ENCODE measurements at places on chromosomes 3 and 15. TPM values are rescaled to one million over a fixed set of nuclear protein-coding genes. Genes with fewer than 3 reads are reported as not detected.

DNA sequence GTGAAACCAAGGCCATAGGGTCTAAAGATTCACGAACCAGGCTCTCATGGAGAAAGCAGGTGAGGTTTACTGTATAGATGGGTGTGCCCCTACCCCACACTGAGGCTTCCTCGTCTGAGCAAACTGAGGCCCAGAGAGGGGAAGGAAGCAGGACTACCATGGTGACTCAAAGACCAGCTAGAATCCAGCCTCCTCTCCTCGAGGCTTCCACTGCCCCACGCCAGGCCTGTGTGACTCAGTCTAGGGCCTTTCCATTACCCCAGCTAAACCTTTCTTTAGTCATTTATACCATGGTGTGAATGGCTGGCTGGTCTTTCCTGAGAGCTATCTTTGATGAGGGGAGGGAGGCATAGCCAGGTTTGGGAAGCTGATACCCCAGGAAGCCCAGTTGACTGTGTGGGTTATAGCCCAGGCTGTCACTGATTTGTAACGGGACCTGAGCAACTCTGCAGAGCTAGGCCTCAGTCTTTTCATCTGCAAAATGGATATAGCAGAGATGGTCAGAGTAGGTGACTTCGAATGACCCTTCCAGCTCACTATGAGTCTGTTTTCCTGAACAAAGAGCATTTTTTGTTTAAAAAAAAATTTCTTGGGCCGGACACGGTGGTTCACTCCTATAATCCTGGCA lies 3.0 kb upstream of the RHO start:
- H3K27ac ChIP-seq, result peak overlapping the region; percentile 31
- H3K36me3 ChIP-seq, result no peaks in the 10 kb centered on the region
- H3K27me3 ChIP-seq, result no peaks in the 10 kb centered on the region
- H3K4me3 ChIP-seq, result no peak overlapping the region
- H3K4me1 ChIP-seq, result 0 out of 2 replicates have a peak, but pooled peaks cover 7% of the 10 kb centered on the region
- DNase-seq, result peak; percentile 90

- 0 out of 2 replicates have a peak, but pooled peaks cover 5% of the 10 kb centered on the region for H3K4me1 ChIP-seq
- H3K27ac ChIP-seq, result no peak overlapping the region
- peak; percentile 76 for DNase-seq
- no peak overlapping the region for H3K4me3 ChIP-seq
Measured at GRCh38 chr3:125585595-125586223, 9.6 kb downstream of the OSBPL11 start.

GRCh38 chr3:128503751-128504532 lies 10.9 kb upstream of the GATA2 start:
- no peak overlapping the region for H3K27ac ChIP-seq
- no peaks in the 10 kb centered on the region for H3K27me3 ChIP-seq
- H3K36me3 ChIP-seq, result no peaks in the 10 kb centered on the region
- DNase-seq, result no peak

GRCh38 chr3:53269888-53270880 lies 14.4 kb upstream of the TKT start:
- peak; percentile 98 for DNase-seq
- H3K4me3 ChIP-seq, result 0 out of 2 replicates have a peak overlapping the region, but pooled peaks have one; percentile 17
- H3K4me1 ChIP-seq, result peaks cover 15% of the 10 kb centered on the region
- peak overlapping the region; percentile 99 for H3K27ac ChIP-seq
- no peaks in the 10 kb centered on the region for H3K36me3 ChIP-seq

DNA sequence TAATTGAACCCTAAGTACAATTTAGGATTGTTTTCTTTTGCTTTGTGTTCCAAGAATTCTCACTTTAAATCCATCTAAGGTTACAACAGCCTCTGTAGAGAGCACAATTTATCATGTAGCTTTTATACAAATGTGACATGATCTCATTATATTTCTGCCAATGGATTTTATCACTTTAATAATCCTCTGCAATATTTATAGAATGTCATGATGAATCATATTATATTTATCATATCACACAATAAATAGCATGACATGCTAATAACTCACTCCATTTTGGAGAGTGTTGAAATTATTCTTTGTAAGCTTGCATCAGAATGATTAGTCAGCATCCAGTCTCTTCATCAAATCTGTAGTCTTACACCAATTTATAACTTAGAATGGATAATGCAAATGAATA lies 280.6 kb upstream of the ZNF717 start:
- peaks cover 28% of the 10 kb centered on the region for H3K4me1 ChIP-seq
- no peaks in the 10 kb centered on the region for H3K27me3 ChIP-seq
- no peak overlapping the region for H3K27ac ChIP-seq
- H3K36me3 ChIP-seq, result no peaks in the 10 kb centered on the region
- peak; percentile 41 for DNase-seq

DNA sequence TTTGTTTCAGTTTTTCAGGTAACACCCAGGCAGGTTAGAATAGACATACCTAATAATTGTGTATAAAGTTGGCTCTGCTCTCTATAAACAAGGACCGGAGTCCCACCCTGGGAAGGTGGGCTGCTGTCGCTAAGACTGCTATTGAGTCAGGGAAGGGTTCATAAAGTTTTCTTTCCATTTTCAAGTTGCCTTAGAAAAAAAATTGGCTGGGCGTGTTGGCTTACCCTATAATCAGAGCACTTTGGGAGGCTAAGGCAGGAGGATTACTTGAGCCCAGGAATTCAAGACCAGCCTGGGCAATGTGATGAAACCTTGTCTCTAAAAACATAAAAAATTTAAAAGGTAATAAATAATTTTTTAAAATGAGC lies 11.3 kb upstream of the PIAS1 start:
- DNase-seq, result no peak
- no peak overlapping the region for H3K27ac ChIP-seq
- H3K27me3 ChIP-seq, result peaks cover 24% of the 10 kb centered on the region
- no peak overlapping the region for H3K4me3 ChIP-seq
- H3K36me3 ChIP-seq, result no peaks in the 10 kb centered on the region

GRCh38 chr15:42681119-42681518 lies 55.8 kb downstream of the CDAN1 start:
- no peak overlapping the region for H3K27ac ChIP-seq
- no peaks in the 10 kb centered on the region for H3K27me3 ChIP-seq
- no peaks in the 10 kb centered on the region for H3K36me3 ChIP-seq
- no peaks in the 10 kb centered on the region for H3K4me1 ChIP-seq

- H3K4me3 ChIP-seq, result 0 out of 2 replicates have a peak overlapping the region, but pooled peaks have one; percentile 9
- H3K4me1 ChIP-seq, result peaks cover 21% of the 10 kb centered on the region
- H3K27ac ChIP-seq, result peak overlapping the region; percentile 38
- no peaks in the 10 kb centered on the region for H3K27me3 ChIP-seq
- no peaks in the 10 kb centered on the region for H3K36me3 ChIP-seq
- DNase-seq, result peak; percentile 72
Measured at GRCh38 chr3:101243285-101244211, 76.8 kb downstream of the IMPG2 start.

DNA sequence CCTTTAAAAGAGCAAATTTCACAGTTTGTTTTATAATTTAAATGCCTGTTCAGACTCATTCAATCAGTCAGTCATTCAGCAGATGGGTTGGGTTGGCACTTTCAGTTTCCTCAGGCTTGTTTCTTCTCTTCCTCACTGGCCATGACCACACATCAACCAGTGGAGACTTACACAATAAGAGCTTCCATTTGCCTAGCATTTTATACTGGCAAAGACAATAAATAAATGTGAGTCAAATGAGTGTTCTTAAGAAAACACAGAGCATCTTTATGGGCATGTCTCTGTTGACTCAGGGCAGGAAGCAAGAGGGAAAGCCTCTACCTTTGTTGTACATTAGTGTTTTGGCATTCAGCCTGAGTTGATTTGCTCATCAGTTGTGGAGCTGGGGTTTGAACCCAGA lies 122.6 kb downstream of the EPHB1 start:
- H3K4me3 ChIP-seq, result no peak overlapping the region
- H3K4me1 ChIP-seq, result no peaks in the 10 kb centered on the region
- H3K36me3 ChIP-seq, result no peaks in the 10 kb centered on the region
- H3K27me3 ChIP-seq, result no peaks in the 10 kb centered on the region
- H3K27ac ChIP-seq, result no peak overlapping the region
- peak; percentile 26 for DNase-seq

DNA sequence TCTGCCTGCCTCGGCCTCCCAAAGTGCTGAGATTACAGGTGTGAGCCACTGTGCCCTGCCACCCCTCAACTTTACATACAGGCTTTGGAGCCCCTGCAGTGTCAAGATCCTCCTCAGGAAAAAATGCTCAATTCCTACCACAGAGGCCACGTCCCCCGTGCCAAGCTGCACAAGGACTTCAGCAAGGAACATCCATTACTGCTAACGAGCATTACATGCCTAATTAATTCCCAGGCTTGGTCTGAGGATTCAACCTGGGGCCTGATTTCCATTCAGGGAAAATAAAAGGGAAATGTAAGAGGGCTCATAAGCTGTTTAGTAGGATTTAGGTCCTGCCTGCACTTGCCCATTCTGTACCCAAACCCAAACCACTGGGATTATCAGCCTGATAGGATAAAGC lies 161.4 kb downstream of the RAB11A start:
- H3K27ac ChIP-seq, result no peak overlapping the region
- H3K27me3 ChIP-seq, result no peaks in the 10 kb centered on the region
- DNase-seq, result no peak

- no peaks in the 10 kb centered on the region for H3K4me1 ChIP-seq
- H3K36me3 ChIP-seq, result no peaks in the 10 kb centered on the region
- H3K27me3 ChIP-seq, result peaks cover 57% of the 10 kb centered on the region
Measured at GRCh38 chr3:187669675-187670504, at the start of gene SST. Gene SST (minus strand): TSS chr3:187670394. CDS start chr3:187670291, 103 bp downstream.

The KIF9 gene
- 14.6 TPM for polyA plus RNA-seq

The NMD3 gene
- 51.1 TPM for polyA plus RNA-seq

The ZNF80 gene
- polyA plus RNA-seq, result not detected

The GPR160 gene
- polyA plus RNA-seq, result 0.73 TPM

The ULK4 gene
- 3.6 TPM for polyA plus RNA-seq

The KBTBD13 gene
- not detected for polyA plus RNA-seq

The SLC28A2 gene
- polyA plus RNA-seq, result not detected

All from GM23248 (cell line).